Activated T-cell treated with anti-CD3 and anti-CD28 coated beads for 4 hours (primary cell): ENCODE measurements at places on chromosomes 13 and 19.

- DNase-seq: no peak
These were observed 137.3 kb upstream of the SERP2 start for GRCh38 chr13:44236370-44236769.

DNA sequence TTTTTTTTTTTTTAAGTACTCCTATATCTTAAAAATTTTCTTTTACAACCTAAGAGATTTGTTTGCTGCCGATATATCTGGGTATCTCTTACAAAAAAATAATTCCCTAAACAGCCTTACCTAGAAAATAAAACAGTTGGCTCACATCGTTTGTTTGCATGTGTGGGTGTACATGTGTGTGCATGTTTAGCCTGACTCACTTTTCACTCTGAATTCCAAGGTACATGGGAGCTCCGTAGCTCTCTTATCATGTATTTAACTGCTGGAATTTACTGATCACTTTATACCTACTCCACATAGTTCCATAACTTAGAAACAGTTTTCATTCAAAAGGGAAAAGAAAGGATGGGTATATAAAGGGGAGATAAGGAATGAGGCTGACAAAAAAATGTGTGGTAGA is 616.5 kb downstream of the GPC6 start:
- no peak for DNase-seq

DNA sequence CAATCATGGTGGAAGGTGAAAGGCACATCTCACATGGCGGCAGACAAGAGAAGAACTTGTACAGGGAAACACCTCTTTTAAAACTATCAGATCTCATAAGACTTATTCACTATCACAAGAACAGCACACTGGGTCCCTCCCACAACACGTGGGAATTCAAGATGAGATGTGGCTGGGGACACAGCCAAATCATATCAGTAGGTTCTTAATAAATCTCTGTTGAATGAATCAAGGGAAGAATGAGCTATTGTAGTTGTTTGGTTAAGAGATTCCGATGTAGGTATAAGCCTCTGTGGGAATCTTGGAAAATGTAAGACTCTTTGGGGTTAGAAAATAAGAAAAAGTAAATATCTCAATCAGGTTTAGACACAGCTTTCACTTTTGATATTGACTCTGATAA is 400.2 kb downstream of the KCNRG start:
- no peak for DNase-seq

DNA sequence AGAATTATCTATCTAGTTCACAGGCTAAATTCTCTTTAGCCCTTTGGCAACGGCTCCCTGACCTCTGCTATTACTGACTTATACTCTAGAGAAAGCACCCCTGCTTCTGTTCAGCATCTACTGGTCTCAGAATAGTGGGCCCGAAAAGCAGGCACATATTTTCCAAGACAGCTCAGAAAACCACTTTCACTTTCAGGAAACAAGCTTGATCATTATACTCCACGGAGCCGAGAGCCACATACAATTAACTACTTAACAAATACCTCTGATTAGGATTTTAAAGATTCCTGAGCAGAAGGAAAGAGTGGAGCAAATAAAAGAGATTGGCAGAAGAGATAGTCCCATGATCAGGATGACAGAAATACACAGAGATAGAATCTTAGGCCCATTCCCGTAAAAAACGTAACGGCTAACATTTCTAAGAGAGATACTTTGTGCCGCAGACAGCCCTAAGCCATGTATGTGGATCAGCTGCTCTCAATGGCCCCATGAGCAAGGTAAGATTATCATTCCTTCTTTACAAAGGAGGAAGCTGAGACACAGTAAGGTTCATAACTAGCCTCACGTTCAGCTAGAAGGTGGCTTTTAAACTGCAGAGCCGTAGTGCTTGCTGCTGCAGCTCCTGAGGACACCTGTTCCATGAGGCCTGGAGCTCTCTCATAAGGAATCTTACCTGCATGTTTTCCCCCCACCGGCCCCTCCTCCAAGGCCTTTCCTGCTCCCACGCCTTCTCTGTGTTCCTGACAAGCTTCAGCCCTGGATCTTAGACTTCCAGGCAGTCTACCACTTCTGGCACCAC is 227.2 kb downstream of the FOXO1 start:
- peak; percentile 10 for DNase-seq

GRCh38 chr13:61350341-61350740 is 65.3 kb downstream of the PCDH20 start:
- DNase-seq: no peak
